Osteoblast (primary cell): ENCODE measurements at places on chromosomes 7 and 10. TPM values are rescaled to one million over a fixed set of nuclear protein-coding genes. Genes with fewer than 3 reads are reported as not detected.

AGBL3 gene
- total RNA-seq, result 2.2 and 2.7 TPM in 2 replicates

SLC35B4 gene
- 14.8 and 18.3 TPM in 2 replicates for total RNA-seq

FGFR2 gene
- total RNA-seq, result 9.7 and 13.8 TPM in 2 replicates

ASB10 gene
- total RNA-seq, result not detected in 2 replicates

OR2A1 gene
- total RNA-seq, result 0.29 and 0.36 TPM in 2 replicates

- H3K27me3 ChIP-seq, result no peaks in the 10 kb centered on the region
- peaks cover 10% of the 10 kb centered on the region for H3K4me1 ChIP-seq
- DNase-seq, result no peak
Observed at GRCh38 chr7:141161550-141162535, 88.0 kb downstream of the TMEM178B start.

- H3K27me3 ChIP-seq, result peaks cover 15% of the 10 kb centered on the region
- DNase-seq, result no peak
- no peaks in the 10 kb centered on the region for H3K4me1 ChIP-seq
- H3K4me3 ChIP-seq, result no peak overlapping the region
- H3K27ac ChIP-seq, result no peak overlapping the region
Observed at GRCh38 chr7:49776994-49777393, 3.6 kb downstream of the VWC2 start.

DNA sequence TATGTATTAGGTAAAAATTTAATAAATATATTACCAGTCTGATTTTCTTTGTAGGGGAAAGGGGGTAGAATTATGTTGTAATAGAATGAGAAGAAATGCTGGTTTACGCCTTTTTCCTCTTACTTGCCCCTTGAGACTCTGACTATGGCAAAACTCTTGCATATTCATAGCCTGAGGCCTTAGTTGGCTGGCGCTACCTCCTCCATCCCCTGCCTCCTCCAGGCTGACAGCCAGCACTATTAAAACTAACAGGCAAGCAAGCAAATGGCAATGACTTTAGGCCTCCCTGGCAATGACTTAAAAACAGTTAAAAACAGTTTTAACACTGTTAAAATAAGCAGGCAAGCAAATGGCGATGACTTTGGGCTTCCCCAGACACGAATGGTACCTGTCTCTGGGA, 14.4 kb downstream of the PKD2L1 start:
- H3K27me3 ChIP-seq, result peaks cover 49% of the 10 kb centered on the region
- no peak overlapping the region for H3K27ac ChIP-seq
- H3K36me3 ChIP-seq, result no peaks in the 10 kb centered on the region
- no peak for DNase-seq

DNA sequence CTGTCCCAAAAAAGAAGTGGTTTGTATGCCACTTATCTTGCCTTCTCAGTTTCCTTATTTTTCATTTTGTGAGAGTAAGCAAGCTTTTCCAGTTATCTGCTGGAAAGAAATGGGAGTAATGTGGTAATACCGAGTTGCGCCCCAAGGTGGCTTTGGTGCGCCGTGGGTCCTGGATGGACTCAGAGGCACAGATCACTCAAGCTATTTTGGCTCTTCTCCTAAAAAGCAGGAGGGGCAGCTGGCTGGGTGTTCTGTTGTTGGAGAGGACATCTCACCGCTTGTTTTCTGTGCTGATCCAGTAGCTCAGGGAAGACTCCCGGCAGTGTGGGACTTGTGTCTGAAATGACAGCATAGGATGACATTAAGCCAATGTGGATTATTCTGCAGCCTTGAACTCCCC, 16.4 kb downstream of the PRKRIP1 start:
- no peaks in the 10 kb centered on the region for H3K27me3 ChIP-seq
- H3K36me3 ChIP-seq, result peaks cover 66% of the 10 kb centered on the region
- DNase-seq, result peak; percentile 83
- H3K4me3 ChIP-seq, result no peak overlapping the region

DNA sequence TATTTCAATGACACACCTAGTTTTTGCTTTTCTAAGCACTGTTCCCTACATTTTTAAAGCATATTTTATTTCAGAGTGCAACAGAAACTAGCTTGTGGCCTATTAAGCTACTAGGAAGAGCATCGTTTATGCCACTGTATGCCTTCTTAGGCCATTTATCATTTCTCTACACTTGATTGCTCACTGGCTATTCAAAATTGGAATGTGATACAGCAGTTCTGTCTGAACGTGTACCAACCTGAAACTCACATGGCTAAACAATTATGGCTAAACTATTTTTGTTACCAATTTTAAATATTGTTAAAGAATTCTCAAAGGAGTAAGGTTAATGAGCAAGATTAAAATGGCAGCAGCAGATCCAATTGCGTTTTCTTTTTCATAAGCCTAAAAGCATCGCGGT, 105.2 kb downstream of the GSAP start:
- no peak overlapping the region for H3K27ac ChIP-seq
- peak; percentile 1 for DNase-seq
- H3K27me3 ChIP-seq, result no peaks in the 10 kb centered on the region
- H3K36me3 ChIP-seq, result no peaks in the 10 kb centered on the region
- H3K4me3 ChIP-seq, result no peak overlapping the region

- no peak overlapping the region for H3K4me3 ChIP-seq
- H3K36me3 ChIP-seq, result no peaks in the 10 kb centered on the region
- DNase-seq, result peak; percentile 58
- no peaks in the 10 kb centered on the region for H3K4me1 ChIP-seq
Observed at GRCh38 chr7:142319970-142320369, 62.1 kb upstream of the PRSS58 start.

- H3K27me3 ChIP-seq, result no peaks in the 10 kb centered on the region
- H3K4me3 ChIP-seq, result no peak overlapping the region
- DNase-seq, result peak; percentile 49
- no peaks in the 10 kb centered on the region for H3K4me1 ChIP-seq
- no peaks in the 10 kb centered on the region for H3K36me3 ChIP-seq
Observed at GRCh38 chr10:76868098-76868977, 769.3 kb downstream of the KCNMA1 start.

DNA sequence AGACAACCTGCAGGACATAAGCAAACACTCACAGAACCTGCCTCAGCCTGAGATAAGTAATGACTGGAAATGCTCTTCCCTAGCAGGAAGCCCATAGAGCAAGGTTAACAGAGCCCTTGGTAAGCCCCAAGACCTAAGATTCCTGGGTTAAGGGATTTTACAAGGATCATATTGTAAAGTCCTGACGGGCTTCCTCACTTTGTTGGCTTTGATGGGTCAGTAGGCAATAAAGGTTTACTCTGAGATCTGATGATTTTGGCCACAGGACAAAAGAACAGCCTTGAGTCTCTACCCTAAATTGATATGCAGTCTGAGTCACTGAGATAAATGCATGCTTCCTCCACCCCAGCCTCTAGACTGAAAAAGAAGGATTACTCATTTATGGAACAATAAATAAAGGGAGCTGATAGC, 270.8 kb downstream of the HTR7 start:
- peak; percentile 77 for DNase-seq
- H3K27me3 ChIP-seq, result no peaks in the 10 kb centered on the region
- no peak overlapping the region for H3K27ac ChIP-seq
- H3K36me3 ChIP-seq, result no peaks in the 10 kb centered on the region
- peaks cover 22% of the 10 kb centered on the region for H3K4me1 ChIP-seq
- no peak overlapping the region for H3K4me3 ChIP-seq

DNA sequence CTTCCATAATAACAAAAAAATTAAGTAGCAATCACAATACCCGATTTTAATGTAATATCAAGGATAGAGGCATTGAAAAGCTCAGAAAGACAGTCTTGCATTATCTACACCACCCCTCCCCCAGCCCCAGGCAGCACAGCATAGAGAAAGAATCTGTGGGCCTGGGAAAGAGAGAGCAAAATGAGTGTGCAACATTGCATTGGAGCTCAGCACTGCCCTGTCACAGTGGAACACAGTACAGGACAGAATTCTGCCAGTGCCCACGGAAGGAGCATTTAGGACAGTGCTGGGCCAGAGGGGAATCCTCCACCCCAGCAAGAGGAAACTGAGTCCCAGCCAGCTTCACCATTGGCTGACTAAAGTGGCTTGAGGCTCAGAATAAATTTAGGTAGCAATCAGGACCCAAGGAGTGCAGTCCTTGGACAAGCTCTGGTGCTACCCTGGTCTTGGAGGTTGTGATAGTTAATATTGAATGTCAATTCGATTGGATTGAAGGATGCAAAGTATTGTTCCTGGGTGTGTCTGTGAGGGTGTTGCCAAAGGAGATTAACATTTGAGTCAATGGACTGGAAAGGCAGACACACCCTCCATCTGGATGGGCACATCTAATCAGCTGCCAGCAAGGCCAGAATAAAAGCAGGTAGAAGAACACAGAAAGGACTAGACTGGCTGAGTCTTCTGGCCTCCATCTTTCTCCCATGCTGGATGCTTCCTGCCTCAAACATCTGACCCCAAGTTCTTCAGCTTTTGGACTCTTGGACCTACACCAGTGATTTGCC, 234.4 kb downstream of the ANK3 start:
- H3K27me3 ChIP-seq, result no peaks in the 10 kb centered on the region
- no peak for DNase-seq
- no peak overlapping the region for H3K4me3 ChIP-seq
- H3K36me3 ChIP-seq, result no peaks in the 10 kb centered on the region
- no peak overlapping the region for H3K27ac ChIP-seq

DNA sequence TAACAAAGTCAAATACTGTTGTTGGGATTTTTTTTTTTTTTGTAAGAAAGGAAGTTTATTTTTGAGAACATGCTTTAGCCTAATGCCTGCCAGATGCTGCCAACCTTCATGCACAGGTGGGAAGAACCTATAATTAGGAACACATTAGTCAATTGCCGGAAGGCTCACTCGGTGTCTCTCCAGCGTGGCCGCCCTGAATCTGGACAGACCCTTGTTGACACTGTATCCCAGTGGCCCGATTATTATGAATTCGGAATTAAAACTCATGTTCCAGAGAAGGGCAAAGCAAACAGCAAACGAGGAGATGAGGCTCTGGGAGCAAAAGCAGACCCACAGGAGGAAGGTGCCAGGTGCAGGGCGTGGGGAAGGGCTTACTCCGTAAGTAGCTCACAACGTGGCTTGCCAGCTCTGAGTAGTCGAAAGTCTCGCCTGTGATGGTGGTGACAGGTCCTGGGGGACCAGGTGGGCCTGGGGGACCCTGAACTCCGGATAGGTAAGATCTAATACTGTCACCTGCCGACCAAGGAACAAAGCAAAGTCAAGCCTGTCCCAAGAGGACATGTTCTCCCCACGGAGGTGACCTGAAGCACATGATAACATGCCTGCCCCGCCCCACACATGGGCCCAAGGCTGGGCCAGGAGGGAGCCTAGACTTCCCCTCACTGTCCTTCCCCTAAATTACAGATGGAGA, 48.3 kb downstream of the COL17A1 start:
- H3K36me3 ChIP-seq, result no peaks in the 10 kb centered on the region
- H3K4me1 ChIP-seq, result no peaks in the 10 kb centered on the region
- no peak overlapping the region for H3K4me3 ChIP-seq
- H3K27me3 ChIP-seq, result no peaks in the 10 kb centered on the region
- no peak overlapping the region for H3K27ac ChIP-seq
- no peak for DNase-seq

- H3K4me1 ChIP-seq, result no peaks in the 10 kb centered on the region
- no peak overlapping the region for H3K4me3 ChIP-seq
- no peak for DNase-seq
- H3K27me3 ChIP-seq, result no peaks in the 10 kb centered on the region
- H3K27ac ChIP-seq, result no peak overlapping the region
- peaks cover 8% of the 10 kb centered on the region for H3K36me3 ChIP-seq
Observed at GRCh38 chr10:21655236-21655635, 121.2 kb downstream of the MLLT10 start.

DNA sequence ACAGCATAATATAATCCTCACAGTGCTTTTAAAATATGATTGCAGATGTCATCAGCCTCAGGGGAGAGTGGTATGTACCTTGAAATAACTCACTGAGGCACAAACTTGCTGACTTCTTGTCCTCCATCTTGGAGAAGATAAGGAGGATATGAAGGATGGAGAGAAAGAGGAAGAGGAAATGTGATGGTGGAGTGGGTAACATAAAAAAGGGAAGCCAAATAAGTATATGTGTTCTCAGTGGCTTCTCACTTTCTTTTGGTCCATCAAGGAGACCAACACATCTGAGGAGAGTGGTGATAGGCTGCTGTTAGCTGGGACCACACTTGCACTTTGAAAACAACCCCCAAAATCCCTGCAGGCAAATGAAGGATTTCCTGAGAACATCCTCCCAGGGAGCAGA, 21.6 kb upstream of the ZNF37A start:
- H3K27ac ChIP-seq, result no peak overlapping the region
- DNase-seq, result no peak
- no peaks in the 10 kb centered on the region for H3K36me3 ChIP-seq
- H3K4me3 ChIP-seq, result no peak overlapping the region
- peaks cover 5% of the 10 kb centered on the region for H3K4me1 ChIP-seq
